ENCODE measurements at places on chromosomes 6 and 20.

DNA sequence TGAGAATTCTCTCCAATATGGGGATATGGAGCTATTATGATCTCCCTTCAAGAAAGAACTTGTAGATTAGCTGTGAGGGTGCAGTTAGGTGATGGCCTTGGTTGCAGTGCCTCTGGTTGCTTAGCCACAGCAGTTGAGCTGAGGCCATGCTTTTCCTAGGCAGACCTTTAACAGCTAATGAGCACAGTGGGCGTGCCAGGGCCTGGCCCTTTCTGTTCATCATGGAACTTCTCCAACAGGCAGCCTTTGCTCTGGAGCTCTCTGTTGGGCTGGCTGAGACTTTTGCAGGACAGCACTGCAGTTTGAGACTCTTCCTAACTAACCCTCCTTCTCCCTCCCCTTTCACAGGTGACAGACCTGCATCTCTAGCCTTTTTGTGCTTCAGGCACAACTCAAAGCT lies 39.7 kb upstream of the TMEM170B start:
- DNase-seq = no peak

- DNase-seq = no peak
These were observed 3.2 kb downstream of the CNKSR3 start for GRCh38 chr6:154506991-154507898.

DNA sequence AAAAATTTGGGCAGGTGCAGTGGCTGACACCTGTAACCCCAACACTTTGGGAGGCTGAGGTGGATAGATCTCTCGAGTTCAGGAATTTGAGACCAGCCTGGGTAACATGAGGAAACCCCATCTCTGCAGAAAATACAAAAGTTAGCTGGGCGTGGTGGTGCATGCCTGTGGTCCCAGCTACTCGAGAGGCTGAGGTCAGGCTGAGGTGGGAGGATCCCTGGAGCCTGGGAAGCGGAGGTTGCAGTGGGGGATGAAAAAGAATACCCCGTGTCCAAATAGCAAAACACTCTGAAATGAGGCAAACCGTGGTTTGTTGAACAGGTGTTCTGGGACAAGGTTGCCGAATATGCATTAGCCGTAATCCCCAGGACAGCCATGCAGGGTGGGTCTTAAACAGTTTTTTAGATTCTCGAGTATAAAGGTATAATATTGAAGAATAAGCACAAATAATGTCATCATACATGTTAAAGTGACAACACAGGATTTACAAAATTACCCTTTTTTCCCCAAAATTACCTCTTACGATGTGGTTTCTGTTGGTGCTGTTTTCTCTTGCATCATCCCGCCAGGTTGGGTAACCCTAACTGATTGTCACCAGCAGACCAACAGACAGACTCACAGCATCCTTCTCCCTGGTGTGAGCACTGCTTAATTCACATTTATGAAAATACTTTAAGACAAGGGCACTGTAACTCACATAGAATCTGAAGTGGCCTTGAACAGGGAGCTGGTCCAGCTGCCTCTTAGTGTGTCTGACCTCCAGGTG lies 9.1 kb downstream of the DNAJC5 start:
- DNase-seq = no peak

DNA sequence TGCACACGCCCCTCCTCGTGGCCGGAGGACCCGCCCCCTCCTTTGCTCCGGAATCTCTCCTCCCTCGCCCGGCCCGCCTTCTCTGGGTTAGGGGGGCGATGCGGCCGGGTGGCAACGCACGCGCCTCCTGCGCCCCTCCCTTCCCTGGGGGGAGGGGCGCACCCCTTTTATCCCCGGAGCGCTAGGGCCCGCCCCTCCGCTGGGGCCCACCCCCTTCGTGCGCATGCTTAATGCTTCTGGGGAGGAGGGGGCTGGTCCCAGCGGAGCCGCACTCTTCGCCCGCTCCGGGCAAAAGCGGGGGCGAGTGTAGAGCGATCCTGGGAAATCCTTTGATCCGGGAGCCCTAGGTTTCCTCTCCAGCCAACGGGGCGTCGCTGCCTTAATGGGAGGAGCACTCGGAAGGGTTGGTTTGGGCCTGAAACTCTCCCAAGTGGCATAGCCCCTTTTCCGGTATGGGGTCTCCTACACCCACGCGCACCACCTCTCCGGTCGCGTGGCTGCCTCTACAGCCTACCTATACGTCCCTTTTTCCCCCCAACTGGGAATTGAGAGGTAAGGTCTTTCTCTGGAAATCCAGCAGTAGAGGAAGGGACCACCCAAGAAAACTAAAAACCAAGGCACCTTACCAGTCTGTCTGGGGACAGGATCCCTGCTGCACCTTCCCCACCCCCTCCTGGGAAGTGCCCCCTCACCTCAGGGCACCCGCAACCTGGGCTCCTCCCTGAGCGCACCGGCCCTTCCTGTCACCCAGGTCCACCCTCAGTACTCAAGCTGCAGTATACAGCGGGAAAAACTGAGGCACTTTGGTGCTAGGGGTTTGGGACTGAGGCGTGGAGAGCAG lies 2.1 kb downstream of the SOX12 start:
- peak; percentile 88 for DNase-seq

GRCh38 chr6:110337486-110337885 lies 20.7 kb downstream of the METTL24 start:
- DNase-seq = no peak

- no peak for DNase-seq
These were observed 61.0 kb downstream of the FAM50B start for GRCh38 chr6:3910106-3910663.

- no peak for DNase-seq
These were observed 12.0 kb downstream of the TPX2 start for GRCh38 chr20:31751126-31751525.

GRCh38 chr6:56637640-56638039 lies 5.0 kb downstream of the DST start:
- DNase-seq = peak; percentile 81

- no peak for DNase-seq
These were observed 94.4 kb upstream of the MAP7 start for GRCh38 chr6:136644597-136644952.

DNA sequence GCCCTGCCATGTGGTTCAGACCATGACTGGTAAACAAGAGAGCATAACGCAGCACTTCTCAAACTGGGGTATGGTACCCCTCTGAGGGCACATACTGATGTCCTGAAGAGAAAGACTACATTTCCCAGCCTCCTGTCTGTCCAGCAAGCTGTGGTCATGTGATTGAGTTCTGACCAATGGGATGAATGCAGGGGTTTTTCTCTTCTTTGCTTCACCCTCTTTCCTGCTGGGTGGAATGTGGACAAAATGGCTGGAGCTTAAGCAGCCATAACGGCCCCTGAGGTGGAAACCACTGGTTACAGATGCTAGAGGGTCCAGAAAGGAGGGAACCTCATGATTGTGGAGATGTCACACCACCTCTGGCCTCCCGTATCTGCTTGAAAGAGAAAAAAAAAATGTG lies 19.4 kb upstream of the KCNB1 start:
- DNase-seq = peak; percentile 27

DNA sequence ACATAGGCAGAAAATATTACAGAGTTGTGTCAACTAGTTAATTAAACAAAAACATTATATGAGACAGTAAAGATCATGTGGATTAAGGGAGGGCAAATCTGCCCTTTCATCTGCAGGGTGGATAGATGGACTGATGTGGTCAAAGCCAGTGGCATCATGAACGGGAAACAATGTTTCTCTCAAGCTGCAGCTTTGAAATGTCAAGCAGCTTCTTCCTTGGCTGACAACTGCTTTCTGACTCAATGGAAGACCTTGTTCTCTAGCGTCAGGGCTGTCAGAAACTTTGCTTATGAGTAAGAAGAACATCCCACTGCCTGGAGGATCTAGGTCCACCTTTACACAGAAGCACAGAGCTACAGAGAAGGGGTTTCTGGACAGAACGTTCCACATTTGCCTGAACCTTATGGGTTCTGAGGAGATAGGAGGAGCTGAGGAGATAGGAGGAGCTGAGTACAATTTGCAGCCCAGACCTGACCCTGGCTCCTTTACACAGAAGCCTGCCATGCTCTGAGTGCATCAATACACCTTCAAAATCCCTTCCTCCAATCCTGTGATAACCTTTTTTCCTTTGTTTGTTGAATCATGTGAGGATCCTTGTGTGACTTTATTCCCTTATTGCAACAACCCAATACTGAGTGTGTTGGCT lies 6.1 kb downstream of the CST5 start:
- no peak for DNase-seq

GRCh38 chr6:53938810-53939209 lies 144.0 kb downstream of the LRRC1 start:
- DNase-seq = no peak

DNA sequence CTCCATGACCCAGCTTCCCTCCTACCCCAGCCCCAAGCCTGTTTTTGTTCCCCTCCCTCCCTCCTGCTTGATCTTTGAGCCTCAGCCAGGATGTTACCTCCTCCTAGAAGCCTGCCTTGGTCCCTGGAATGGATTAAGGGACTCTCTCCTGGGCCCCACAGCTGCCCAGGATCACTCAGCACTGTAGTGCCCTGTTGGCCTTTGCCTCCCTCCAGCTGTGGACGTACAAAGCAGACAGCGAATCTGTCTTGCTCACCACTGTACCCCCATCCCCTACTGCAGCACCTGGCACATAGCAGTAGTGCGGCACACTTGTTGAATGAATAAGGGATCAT lies 11.8 kb upstream of the FAM110A start:
- no peak for DNase-seq

DNA sequence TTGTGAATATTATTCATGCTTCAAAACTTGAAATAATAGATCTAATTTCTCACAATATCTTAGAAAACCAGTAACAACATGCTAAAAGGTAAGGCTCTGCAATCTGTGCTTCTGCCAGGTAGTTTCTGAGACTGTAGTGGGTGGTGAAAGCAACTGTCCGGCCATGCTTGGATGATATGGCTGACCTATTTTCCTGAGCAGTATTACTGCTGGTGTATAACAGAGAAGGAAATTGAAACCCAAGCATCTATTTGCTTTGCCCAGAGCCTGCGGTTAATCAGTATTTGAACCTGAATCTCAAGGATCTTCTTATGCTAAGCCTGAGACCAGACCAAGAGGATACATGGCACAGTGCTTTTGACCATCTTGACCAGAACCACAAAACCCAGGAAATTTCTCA lies 563.8 kb downstream of the COL12A1 start:
- DNase-seq = no peak

DNA sequence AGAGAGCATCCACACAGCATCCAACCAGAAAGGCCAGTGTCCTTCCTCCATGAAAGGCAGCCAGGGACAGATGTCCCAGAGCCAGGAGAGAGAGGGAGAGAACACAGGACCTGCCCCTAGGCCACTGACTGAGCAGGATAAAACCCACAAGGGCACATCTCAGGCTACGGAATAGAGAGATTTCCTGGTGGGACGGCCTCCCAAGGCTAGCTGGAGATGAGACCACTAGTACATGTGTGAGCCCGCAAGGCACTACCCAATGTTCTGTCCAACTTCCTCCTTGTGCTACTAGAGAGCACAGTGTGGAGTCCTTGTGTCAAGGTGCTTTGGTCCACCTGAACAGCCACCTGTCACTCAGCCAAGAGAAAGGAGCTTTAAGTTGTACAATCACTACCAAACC lies 44.2 kb downstream of the PLCG1 start:
- DNase-seq = peak; percentile 64

DNA sequence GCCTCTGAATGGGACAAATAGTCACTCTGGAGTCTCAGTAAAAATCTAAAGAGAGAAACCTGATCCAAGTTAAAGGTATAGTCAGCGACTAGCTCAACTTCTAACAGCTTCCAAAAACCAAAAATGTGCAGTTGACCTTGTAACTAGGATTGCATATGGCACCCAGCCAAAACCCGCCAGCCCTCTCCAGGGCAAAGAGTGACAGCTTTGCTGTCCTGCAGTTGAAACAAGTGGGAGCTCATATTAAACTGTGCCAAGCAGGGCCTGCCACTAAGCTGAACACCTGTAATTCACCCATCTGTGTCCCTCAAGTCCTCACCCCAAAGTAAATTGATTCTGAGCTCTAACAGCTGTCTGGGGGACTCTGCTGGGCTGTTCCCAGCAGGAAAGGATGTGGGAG lies 695.3 kb downstream of the MAFB start:
- no peak for DNase-seq

- peak; percentile 65 for DNase-seq
These were observed 797 bp downstream of the SMIM13 start for GRCh38 chr6:11094411-11094851.

DNA sequence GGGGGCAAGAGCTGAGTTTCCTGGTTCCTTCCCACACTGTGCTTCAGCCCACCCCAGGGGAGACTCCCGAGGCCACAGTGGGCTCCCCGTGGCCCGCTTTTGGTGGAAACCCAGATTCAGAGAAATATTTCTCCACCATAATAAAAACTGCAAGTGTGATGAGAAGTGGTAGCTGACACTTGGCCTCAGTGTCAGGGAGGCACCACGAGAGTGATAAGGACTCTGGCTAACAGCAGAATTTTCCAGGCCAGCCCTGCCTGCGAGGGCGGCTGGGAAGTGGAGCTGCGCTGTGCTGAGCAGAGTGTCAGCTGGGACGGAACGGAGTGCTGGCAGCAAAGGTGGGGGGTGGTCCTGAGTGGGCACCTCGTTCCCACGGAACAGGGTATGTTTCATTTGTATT lies 22.5 kb downstream of the SPATA2 start:
- DNase-seq = no peak

DNA sequence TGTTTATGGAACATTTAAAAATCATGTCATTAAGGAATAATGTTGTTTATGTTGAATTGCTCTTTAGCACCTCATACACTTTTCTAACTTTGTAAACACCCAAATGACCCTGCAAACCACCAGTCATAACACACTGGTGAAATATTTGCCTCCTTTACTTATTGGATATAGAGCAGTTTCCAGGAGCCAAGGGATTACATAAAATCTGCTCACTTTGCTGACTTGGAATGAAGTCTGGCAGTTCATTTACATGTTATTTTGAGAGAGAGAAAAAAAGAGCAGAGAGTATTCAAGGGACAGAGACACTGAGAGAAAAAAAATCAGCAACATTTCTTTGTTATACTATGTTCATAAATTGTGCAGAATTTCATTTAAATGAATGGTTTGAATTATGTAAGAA lies 46.6 kb upstream of the DEFB112 start:
- DNase-seq = no peak

DNA sequence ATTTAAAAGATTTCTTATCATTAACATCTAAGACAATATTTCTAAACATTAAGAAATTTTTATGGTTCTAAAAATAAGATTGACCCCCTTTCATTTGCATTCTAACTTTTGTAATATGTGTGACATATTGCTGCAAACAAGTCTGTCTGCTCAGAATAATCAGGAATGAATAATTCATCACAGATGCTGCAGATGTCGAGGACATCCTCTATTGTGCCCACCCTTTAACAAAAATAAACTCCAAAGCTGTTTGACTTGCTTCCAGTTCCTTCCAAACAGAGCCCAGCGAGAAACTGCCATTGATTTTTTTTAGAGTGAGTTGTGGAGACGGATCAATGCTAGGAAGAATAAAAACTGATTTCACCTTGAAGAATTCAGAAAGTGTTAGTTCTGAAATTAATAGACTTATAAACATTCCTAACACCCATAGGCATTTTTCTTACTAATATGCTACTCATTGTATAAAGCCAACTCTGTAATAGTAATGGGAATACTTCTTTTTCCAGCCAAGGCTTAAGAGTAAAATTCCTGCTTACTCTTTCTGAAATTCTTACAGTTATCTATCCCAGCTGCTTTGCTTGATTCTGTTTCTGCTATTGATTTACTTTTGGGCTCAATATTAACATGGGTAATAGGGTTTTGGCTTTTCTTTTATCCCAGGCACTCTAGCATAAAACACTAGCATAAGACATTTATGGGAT lies 244.8 kb upstream of the FAM83B start:
- DNase-seq = no peak
